ENCODE measurements at places on chromosomes 13 and 19.

DNA sequence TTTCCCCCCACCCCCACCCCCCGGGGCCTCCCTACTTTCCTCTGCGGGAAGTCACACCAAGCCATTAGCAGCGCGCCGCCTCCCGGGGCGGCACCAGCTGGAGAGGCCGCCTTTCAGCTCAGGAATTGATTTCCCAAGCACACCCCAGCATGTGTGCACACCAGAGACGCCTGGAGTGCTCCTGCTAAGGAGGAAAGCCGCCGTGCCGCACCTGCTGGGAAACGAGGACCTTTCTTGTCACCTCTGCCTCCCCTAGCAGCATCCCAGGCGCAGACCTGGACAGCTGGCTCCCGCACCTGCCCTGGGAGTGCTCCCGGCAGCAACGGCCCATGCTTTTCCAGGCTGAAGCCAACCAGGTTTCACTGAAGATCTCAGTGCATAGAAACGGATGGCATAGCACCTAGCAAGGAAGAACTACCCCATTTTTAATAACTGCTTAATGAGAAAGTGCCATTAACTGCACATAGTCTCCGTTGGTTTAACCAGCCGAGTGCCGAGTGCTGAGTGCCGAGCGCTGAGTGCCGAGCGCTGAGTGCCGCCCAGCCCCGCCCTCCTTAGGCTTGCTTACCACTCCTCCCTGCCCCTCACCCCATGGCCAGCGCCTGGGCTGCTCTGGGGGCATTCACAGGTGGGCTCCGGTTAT is 165.0 kb downstream of the USP12 start:
- DNase-seq = no peak

- DNase-seq = no peak
These were observed 2.2 kb downstream of the CRTC1 start for GRCh38 chr19:18685597-18686190.

DNA sequence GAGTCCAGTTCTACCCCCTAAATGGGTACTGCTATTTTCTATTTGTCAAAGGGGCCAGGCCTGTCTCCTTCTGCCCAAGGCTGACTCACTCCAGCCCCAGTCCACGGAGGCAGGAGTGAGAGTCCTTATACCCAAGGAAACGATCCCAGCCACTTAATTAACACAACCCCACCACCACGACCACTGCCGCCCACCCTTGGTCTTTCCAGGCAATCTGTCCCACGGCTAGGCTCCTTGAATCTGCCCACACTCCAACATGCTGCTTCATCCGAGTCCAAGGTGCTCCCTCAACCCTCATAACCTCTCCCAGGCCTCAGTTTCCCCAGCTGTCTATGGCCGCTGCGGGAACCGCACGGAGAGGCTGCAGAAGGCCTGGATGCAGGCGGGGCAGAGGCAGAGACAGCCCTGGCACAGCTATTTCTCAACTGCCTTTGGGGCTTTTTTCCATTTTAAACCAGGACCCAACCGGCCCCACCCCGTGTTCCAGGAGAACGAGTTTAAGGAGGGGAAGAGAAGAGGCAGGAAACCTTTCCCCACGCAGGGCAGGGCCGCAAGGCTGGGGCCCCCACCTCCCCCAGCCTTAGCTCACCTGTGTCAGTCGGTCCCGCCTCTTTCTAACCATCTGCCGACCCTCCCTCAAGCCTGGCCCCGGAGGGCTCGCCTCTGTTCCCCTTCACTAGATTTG is 746 bp downstream of the RAB3D start:
- DNase-seq = no peak

- DNase-seq = no peak
These were observed 5.6 kb downstream of the ZNF507 start for GRCh38 chr19:32350987-32351348.

Measured in NCI-H1048 (cell line).